Tibial artery (tissue), 4 donors: ENCODE measurements at places on chromosomes 4 and X.

GRCh38 chr4:48538358-48538757 lies 48.3 kb downstream of the ZAR1 start:
- DNase-seq, result no peak

DNA sequence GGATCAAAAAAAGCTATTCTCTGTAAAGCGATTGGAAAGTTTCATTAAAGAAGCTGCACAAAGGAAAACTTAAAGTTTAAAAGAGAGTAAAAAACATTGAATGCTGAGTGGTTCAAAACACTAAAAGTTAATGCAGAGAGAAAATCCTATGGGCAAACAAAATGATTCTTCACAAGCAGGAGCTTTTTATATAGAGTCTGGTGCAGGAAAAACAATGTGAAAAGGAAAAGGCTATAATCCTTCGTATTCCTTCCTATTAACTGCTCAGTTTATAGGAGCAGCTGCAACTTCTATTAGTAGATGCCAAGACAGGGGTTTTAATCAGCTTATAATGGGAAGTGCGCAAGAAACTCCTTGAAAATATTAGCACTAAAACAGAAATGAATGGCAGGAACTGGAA lies 100.7 kb downstream of the PDGFC start:
- no peak for DNase-seq

- DNase-seq, result no peak
Observed at GRCh38 chrX:69140837-69141236, 24.4 kb downstream of the PJA1 start.

- DNase-seq, result no peak
Observed at GRCh38 chr4:159791334-159791733, 688.5 kb downstream of the RAPGEF2 start.

- no peak for DNase-seq
Observed at GRCh38 chrX:15988661-15989603, 134.3 kb upstream of the AP1S2 start.

DNA sequence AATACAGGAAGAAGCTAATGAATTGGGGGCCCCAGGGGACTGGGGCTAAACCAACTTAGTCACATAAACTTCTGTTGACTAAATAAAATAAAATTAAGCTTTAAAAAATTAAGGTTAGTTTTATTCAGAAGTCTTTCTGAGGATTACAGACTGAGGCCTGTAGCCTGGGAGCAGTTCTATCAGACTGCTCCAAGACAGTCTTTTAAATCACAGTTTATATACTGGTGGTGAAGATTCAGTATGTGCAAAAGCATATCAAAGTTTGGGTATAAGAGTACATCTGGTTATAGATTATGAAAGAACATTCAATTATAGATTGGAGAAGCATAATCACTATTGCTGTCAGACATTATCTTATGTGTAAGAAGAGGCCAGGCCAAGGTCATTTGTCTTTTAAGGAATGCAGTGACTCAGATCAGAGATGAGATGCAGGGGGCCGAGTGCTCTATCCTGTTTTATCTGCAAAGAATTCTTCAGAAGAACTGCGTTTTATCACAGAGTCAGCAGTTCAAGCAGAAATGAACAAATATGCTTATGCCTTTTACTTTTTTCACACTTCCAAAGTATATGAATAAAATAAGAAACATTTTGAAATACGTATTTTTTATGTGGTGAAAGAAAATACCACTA lies 109.4 kb downstream of the PDHA2 start:
- no peak for DNase-seq

DNA sequence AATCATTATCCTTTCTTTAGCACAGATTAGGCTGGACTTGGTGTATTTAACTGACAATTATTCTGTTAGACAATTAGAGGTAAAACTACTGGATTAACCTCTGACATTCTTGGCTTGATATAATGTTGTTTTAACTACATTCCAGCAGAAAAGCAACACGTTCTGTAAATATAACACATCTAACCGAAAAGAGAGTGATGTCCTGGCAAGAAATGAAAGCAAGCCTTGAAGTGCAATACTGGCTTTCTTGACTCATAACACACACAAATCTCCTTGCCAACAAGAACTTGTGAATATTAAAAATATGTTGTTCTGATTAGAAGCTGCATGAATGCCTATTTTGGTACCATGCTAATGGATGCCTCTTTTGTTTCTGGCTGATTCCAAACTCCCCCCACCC lies 76.4 kb downstream of the EFHC2 start:
- no peak for DNase-seq

DNA sequence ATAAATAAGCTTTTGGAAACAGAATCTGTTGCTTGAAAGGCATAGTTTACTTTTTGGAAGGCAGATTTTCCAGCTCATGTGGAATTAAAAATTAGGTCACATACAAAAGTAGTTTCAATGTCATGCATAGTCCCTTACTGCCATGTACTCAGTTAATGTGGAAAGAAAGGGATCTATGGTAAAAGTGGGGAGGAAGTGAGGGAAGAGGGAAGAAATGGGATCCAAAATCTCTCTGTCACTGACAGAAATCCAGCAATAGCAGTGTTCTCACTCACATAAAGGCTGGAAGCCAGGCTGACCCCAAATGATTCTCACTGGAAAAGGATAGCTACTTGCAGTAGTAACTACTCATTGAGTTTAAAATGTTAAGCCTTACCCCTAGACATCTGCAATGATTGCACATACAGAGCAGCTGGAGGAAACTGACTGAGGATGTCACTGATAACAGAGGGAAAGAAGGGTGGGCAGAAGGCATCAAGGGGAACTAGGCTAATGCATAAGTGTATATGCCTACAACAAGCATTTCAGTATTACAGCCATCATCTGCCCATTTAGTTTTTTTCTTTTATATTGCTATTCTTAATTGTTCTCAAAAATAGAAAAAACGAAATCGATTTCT lies 445.6 kb downstream of the FAT4 start:
- no peak for DNase-seq
